Suprapubic skin (tissue), 4 donors: ENCODE measurements at places on chromosomes 11 and 22.

- no peaks in the 10 kb centered on the region for H3K36me3 ChIP-seq
- H3K4me1 ChIP-seq: peaks cover 19% of the 10 kb centered on the region
- peak overlapping the region; percentile 82 for H3K27ac ChIP-seq
- no peak for DNase-seq
Observed at GRCh38 chr11:57071829-57072228, 83.1 kb downstream of the OR5AK2 start.

DNA sequence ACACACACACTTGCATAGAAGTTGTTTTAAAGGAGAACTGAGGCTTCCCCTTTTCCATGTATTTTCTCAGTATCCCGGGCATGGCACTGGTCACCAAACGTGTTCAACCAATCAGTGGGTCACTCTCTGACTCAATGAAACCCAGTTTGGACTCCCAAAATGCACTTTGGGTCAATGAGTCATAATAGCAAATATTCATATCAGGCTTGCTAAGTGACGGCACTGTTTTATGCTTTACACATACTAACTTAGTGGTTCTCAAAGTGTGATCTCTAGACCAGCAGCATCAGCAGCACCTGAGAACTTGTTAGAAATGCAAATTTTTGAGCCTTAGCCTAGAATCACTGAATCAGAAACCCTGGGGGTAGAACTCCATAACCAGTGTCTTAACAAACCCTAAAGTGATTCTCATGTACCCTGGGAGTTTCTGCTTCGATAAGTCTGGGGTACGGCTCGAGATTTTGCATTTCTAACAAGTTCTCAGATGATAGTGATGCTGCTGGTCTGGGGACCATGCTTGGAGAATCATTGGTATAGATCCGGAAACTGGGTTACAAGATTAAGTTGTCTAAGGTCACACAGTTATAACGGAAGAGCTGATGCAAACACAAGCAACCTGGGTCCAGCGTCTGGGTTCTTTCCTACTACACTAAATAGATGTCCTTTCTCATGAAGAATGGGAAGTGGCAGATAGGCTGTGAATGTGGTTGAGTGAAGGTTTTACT, 35.6 kb downstream of the ETS1 start:
- no peaks in the 10 kb centered on the region for H3K27me3 ChIP-seq
- H3K4me3 ChIP-seq: no peak overlapping the region
- peaks cover 28% of the 10 kb centered on the region for H3K4me1 ChIP-seq
- H3K36me3 ChIP-seq: no peaks in the 10 kb centered on the region
- H3K27ac ChIP-seq: no peak overlapping the region

DNA sequence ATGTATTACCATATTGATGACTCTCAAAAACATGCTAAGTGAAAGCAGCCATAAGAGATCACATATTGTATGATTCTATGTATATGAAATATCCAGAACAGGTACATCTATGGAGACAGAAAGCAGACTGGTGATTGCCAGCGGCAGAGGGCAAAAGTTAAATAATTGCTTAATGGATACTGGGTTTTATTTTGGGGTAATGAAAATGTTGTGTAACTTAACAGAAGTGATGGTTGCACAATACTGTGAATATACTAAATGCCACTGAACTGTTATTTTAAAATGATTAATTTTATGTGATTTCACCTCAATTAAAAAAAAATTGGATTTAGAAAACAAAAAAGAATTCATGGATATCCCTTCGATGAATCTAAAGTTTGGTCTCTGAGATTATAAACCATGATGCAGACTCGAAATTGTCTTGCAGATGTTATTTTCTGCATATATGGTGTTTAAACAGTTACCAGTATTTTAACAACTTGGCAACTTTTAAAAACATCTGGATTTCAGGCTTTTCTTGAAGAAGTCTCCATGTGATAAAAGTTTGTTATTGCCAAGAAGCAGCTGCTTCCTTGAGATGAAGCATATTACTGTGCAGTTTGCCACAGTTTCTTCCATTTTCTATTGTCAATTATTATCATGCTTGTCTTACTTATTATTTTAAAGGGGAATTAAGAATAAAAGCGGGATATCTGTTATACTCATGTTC, 38.1 kb downstream of the LARGE2 start:
- no peak for DNase-seq
- H3K27me3 ChIP-seq: no peaks in the 10 kb centered on the region
- H3K4me1 ChIP-seq: peaks cover 12% of the 10 kb centered on the region
- H3K4me3 ChIP-seq: no peak overlapping the region
- peaks cover 21% of the 10 kb centered on the region for H3K36me3 ChIP-seq

DNA sequence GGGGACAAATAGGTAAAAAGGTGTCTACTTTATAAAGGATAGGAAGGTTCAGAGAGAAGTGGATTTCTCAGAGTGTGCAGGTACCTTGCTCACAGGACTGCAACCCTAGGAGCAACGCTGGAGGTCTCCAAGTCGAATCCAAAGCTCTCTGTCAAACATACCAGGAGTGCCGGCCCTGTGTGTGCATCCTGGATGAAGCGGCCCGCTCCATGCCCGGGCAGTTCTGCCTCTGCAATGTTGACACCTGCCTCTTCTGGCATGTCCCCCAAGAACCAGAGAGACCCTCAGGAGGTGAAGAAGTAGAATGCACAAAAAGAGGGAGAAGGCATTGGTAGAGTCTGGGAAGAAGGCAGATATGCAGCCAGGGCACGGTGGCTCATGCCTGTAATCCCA, 3.1 kb upstream of the TSSK2 start:
- peaks cover 5% of the 10 kb centered on the region for H3K36me3 ChIP-seq
- H3K4me1 ChIP-seq: peaks cover 47% of the 10 kb centered on the region
- no peak for DNase-seq
- H3K27ac ChIP-seq: no peak overlapping the region
- H3K4me3 ChIP-seq: no peak overlapping the region

DNA sequence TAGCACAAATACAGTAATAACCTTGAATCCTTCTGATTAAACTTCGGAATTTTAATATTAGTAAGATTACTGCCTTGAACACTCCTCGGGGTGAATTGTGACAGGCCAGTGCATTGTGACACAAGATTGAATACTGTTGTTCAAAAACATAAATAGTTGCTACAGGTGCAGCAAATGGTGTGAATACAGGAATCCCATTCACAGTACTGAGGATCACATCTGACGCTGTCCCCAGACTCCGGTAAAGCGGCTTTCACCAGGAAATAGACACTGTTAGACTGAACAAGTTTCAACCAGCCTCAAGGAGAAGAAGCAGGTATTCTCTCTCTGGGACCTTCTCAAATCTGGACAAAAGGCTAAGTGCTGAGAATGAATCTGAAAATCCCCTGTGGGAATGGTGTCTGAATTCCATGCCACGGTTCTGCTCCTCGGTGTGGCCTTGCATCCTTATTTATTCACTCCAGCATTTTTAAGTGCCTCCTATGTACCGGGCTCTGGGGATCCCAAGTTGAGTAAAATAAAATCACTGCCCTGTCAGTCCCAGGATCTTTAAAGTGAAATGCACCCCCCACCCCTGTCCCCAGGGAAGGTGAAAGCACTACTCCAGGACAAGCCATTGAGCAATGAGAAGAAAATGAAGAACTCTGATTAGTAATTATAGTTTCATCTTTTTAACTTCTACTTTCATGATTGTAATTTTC, 3.4 kb downstream of the LGR4 start:
- DNase-seq: no peak
- H3K27ac ChIP-seq: peak overlapping the region; percentile 97
- no peaks in the 10 kb centered on the region for H3K36me3 ChIP-seq

GRCh38 chr11:27111896-27112295, 71.3 kb downstream of the BBOX1 start:
- H3K27ac ChIP-seq: no peak overlapping the region
- H3K36me3 ChIP-seq: no peaks in the 10 kb centered on the region
- no peak for DNase-seq

- H3K36me3 ChIP-seq: no peaks in the 10 kb centered on the region
- H3K4me1 ChIP-seq: no peaks in the 10 kb centered on the region
- no peak overlapping the region for H3K27ac ChIP-seq
- H3K4me3 ChIP-seq: no peak overlapping the region
- no peaks in the 10 kb centered on the region for H3K27me3 ChIP-seq
Observed at GRCh38 chr11:27998552-27998951, 109.4 kb downstream of the KIF18A start.
